LHCN-M2 (cell line): ENCODE measurements at places on chromosomes 11 and 22. TPM values are rescaled to one million over a fixed set of nuclear protein-coding genes. Genes with fewer than 3 reads are reported as not detected.

Gene SAA1
- total RNA-seq: 1.7 and 1.9 TPM in 2 replicates

Gene MS4A15
- not detected in 2 replicates for total RNA-seq

DNA sequence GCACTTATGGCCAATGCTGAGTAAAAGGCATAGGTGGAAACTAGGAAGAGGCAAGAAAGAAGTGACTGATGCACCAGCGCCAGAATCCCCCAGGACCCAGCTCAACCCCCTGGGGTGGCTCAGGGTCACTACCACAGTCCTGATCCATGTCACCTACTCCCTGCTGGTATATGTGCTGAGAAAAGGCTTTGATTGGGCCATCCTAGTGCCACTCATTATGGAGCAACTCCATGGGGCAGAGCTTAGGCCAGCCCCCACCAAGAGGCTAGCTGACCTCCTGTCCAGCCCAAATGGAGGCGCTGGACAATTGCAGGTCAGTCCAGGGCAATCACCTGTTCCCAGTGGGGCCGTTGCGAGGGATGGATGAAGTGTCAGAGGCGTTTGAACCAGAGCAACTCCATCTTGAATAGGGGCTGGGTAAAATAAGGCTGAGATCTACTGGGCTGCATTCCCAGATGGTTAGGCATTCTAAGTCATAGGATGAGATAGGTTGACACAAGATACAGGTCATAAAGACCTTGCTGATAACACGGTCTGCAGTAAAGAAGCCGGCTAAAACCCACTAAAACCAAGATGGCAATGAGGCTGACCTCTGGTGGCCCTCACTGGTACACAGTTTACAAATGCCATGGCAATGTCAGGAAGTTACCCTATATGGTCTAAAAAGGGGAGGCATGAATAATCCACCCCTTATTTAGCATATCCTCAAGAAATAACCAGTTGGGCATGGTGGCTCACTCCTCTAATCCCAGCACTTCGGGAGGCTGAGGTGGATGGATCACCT lies 20.6 kb upstream of the DAGLA start:
- DNase-seq: no peak

- DNase-seq: peak; percentile 76
These were observed 5.9 kb upstream of the PHF21A start for GRCh38 chr11:46127150-46127638.

DNA sequence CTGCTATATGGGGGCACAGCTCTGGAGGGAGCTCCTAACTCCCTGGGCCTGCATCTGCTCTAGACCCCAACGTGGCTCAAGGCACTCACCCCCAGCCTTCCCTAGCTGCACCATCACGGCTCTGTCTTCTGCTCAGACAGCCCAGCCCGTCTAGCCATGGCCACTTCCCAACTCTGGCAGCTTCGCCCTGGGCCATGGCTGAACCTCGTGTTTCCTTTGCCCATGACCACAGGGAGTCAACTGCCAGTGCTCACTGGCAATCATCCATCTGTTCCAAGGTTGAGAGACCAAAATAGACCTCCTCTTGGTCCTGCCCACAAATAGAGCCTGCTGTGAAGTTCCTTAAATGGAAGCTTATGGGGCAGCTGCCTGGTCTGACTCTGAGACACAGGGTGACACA lies 5.4 kb downstream of the LMO1 start:
- DNase-seq: peak; percentile 7

DNA sequence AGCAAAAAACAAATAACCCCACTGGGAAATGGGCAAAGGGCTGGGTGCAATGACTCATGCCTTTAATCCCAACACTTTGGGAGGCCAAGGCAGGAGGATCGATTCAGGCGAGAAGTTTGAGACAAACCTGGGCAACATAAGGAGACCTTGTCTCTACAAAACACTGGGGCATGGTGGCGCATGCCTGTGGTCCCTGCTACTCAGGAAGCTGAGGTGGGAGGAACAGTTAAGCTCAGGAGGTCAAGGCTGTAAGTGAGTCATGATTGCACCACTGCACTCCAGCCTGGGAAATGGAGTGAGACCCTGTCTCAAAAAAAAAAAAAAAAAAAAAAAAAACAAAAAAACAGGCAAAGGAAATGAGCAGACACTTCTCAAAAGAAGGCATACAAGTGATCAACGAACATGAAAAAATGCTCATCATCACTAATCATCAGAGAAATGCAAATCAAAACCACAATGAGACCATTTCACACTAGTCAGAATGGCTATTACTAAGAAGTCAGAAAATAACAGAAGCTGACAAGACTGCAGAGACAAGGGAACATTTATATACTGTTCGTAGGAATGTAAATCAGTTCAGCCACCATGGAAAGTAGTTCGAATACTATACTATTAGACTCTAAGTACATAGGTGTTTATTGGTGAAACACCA lies 48.2 kb upstream of the SMCO4 start:
- DNase-seq: peak; percentile 71

DNA sequence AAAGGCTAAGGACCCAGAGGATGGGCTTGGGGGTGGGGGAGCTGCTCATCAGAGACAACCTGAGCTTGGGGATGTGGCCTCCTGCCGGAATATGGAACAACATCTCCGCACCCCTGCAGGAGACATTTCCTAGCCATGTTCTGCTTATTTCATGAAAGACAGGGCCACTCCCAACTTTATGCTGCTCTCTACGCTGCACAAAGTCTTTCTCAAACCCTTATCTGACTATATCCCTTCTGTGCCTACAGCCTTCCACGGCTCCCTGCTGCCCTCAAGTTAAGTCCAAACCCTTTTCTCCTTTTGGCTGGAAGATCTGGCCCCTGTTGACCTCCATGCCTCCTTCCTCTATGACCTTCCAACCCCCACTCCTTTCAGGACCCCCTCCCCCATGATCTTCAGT lies 562.0 kb downstream of the MN1 start:
- DNase-seq: no peak
